ENCODE measurements at places on chromosomes 6 and 20. TPM values are rescaled to one million over a fixed set of nuclear protein-coding genes. Genes with fewer than 3 reads are reported as not detected.

PGC gene
- total RNA-seq: 1.0 TPM

SLC17A1 gene
- not detected for total RNA-seq

FNDC11 gene
- not detected for total RNA-seq

MCHR2 gene
- not detected for total RNA-seq

GRCh38 chr20:20557406-20557805, 155.0 kb downstream of the RALGAPA2 start:
- no peak for DNase-seq

DNA sequence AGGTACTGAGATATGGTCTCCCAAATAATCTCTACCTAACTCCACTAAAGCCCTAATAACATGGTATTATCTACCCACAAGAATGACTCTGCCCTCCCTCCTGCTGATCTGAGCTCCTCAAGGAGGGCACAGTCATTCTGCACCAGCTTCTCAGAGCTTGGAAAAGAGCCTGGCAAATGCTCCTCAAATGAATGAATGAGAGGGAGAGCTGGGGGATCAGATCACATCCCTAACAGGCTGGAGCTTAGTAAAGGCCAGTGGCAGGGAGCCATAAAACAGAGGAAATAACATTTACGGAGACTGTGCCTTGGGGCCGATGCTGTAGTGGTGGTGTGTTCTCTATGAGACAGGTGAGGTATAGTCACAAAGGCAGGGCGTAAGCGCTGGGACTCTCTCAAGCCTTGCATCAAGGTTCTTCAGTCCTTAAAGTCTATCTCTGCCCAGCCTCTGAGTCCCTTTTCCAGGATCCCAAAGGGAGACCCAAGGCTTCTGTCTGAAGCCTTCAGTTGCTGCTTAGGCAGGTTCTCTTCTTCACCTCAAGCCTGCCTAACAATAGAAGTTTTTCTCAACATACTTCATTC, 7.2 kb upstream of the NNAT start:
- DNase-seq: no peak

DNA sequence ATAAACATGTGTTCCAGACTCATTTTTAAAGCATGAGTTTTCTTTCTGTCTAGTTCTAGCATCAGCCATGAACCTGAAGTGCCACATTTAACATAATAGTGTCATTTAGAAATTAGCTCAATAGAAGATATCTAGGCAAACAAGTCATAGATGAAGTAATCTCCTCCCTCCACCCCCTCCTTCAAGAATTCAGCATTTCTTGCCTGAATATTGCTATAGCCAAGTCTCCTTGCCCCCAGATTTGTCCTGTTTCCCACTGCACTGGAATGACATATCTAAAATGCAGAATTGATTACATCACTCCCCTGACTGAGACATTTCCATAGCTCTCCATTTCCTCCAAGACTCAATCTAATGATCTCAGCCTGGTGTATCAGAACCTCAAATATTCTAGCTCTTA, 134.9 kb upstream of the BACH2 start:
- DNase-seq: no peak

DNA sequence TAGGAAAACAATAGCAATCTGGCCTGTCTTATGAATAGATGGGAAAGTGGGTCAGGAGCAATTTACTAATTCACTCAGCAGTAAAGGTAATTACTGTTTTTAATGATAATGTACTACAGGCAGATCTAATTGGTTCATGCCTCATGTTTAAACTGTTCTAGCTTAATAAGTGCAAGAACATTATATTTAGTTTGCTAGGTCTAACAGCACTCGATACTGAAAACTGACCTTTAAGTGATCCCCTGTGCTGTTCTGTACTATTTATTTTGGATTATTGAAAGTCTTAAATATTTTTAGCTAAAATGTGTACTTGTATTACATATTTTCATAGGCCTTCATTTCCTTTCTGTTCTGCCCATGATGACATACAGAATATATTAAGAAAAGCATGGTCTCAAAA, 998.0 kb upstream of the GJE1 start:
- no peak for DNase-seq

GRCh38 chr20:9392892-9393857, 121.2 kb upstream of the LAMP5 start:
- peak; percentile 31 for DNase-seq

- no peak for DNase-seq
Measured at GRCh38 chr6:112990971-112991370, 643.8 kb downstream of the RFPL4B start.

GRCh38 chr6:130624046-130624445, 203.2 kb upstream of the SMLR1 start:
- DNase-seq: no peak

DNA sequence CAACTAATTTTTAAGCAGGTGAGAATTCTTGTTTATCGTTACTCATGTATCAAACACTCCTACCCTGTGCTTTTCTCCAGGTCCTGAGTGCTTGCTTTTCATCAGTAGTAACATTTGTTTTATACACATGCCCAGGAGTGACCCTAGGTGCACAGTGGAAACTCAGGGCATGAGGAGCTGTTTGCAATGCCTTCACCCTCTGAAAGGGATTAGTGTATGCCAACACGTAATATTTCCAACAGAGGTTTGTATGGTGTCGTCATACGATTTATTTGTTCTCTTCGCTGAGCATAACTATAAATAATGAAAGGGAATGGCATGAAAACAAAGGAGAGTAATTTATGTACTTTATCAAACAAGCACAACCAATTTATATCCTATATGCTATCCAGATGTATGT, 537.4 kb upstream of the MMS22L start:
- no peak for DNase-seq

DNA sequence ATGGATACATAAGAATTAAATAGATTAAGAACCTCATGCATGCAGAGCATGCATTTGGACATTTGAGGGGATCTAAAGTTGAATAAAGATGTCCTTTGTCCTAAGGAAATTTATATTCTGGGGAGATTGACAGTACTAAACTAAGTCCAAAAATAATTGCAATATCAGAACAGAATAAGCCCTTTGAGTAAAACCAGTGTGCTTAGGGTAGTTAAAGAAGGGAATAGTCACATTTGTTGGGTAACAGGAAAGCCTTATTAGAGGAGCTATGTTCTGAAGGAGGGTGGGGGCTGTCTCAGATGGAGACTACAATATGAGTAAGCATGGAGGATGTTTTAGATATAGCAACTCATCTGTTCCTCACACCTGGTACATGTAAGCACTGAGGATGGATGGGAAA, 35.8 kb downstream of the CDC5L start:
- no peak for DNase-seq
